ENCODE measurements at places on chromosomes 6 and 20.

DNA sequence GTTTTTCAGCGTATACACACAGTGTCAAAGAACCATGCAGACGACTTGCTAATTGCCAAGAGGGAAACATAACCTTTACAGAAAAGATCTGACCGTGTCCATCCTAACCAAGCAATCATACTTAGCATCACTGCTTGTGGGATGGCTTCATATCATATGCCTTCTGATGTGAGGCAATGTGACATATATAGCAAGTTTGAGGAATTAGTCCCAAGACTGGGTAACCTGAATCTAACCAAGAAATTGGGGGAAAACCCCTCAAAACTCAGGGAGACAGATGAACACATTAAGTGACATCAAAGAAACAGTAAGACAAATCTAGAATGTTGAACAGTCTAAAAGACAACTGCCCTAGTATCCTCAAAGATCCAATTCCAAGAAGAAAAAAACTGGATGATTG, 18.4 kb downstream of the GNL1 start:
- no peak for DNase-seq

DNA sequence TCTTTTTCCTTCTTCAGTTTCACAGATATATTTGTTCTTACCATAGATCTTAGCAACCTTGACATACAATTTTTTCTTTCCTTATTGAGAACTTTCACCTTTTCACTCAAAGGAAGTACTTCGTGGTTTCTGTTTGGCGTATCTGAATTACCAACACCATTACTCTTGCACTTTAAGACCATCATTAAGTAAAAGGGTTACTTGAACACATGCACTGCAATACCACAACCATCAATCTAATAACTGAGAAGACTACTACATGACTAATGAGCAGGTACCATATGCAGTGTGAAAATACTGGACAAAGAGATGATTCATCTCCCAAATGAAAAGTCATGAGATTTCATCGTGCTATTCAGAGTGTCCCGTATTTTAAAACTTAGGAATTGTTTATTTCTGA, 21.7 kb upstream of the SENP6 start:
- DNase-seq, result no peak

- DNase-seq, result no peak
Observed at GRCh38 chr6:4664117-4664626, 112.0 kb upstream of the CDYL start.

- no peak for DNase-seq
Observed at GRCh38 chr6:72941751-72942150, 283.5 kb downstream of the KHDC1L start.

DNA sequence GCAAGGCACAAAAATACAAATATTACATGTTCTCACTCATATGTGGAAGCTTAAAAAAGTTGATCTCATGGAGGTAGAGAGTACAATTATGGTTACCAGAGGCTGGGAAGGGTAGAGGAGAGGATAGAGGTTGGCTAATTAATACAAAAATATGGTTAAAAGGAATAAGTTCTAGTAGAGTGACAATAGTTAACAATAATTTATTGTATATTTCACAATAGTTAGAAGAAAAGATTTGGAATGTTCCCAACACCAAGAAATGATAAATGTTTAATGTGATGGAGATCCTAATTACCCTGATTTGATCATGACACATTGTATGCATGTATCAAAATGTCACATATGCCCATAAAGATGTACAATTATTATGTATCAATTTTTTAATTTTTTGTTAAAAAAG, 1.8 kb downstream of the ALDH8A1 start:
- DNase-seq, result no peak

DNA sequence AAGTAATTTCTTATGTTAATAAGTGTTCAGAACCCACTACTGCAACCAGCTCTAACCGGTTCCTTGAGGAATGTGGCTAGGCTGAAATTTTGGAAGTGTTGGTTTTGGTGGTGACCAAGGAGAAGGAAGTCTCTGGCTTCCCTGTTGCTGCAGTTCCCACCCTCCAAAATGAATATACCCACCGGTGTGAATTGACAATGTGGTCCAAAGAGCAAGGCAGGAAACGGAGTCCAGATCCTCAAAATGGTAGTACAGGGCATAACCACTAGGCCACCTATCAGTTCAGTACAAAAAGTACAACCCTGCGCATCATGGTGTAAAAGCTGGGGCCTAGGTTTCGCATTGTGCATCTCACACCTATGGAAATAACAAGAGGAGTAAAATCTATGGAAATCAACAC, 2.8 kb downstream of the ADNP start:
- DNase-seq, result no peak

GRCh38 chr20:59784365-59784764, 149.1 kb downstream of the SYCP2 start:
- no peak for DNase-seq

GRCh38 chr6:157555455-157556143, 174.6 kb downstream of the ZDHHC14 start:
- DNase-seq, result no peak

- DNase-seq, result no peak
Observed at GRCh38 chr6:46128476-46128875, 1.3 kb upstream of the ENPP4 start.

- no peak for DNase-seq
Observed at GRCh38 chr6:161908872-161909271, 635.0 kb upstream of the AGPAT4 start.

- no peak for DNase-seq
Observed at GRCh38 chr20:62952968-62953838, 694 bp downstream of the SLC17A9 start.

GRCh38 chr20:53814060-53814459, 220.4 kb upstream of the ZNF217 start:
- no peak for DNase-seq

- DNase-seq, result no peak
Observed at GRCh38 chr20:36093025-36093803, 61.3 kb upstream of the EPB41L1 start.

DNA sequence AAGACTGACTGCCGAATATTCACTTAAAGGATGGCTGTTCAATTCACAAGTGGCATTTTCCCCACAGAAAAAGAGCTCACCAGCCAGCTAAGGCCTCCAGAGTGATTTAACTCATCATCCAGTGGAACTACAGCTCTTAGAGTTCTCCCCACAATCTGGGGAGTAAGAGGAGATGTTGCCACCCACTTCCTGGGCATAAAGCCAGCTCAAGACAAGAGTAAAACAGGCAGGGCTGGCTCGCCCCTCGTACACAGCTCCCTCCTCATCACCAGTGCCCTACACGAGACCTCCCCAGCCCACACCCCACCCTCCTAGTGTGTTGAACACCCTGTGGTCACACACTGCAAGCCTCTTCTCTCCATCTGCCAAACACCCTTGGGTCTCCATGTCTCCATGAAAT, 47.2 kb upstream of the IPCEF1 start:
- no peak for DNase-seq

DNA sequence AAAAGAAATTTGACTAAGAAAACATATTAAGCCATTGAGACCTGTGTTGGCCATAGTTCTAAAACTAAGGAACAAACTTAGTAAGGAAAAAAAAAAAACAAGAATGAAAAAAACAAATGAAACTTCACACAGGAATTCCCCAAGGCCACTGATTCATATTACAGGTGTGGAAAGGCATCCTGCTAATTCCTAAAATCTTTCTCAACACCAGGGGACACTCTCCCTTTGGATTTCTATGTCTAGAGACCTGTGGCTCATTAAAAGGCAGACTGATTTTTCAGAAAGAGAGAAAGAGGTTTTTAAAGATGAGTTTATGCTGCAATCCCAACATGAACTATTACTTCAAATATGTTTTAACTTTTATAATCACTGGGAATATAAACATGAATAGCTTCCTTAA, at the start of gene OR12D1:
TSS of gene OR12D1 (plus strand) at position 341 of the 400 bp plus-strand sequence.
- DNase-seq, result no peak

- DNase-seq, result no peak
Observed at GRCh38 chr6:144189351-144189750, 39.0 kb downstream of the STX11 start.

DNA sequence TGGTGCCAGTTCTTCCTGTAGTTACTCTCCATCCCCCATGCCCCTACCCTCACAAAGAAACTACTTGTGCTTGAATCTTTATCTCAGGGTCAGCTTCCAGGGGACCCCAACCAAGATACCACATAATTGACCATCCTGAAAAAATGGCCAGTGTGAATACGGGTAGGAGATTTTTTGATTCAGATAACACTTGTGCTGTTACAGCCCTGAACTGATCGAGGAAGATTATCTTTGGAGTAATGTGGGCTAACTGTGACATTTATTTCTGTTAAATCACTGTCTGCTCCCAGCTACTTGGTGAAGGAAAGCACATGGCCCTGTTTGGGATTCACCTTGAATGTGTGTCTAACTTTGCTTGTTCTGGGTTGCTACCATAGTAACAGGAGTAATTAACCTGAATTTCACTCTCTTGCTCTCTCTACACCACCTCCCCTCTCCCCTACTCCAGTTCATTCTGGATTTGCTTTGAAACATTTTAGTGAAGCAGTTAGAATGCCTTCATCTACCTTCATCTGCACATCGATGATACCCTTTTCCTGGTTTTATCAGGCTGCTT, 219.6 kb upstream of the CHD6 start:
- DNase-seq, result no peak

- no peak for DNase-seq
Observed at GRCh38 chr6:160871320-160871719, 120.2 kb upstream of the MAP3K4 start.

GRCh38 chr6:169799474-169799926, 48.1 kb downstream of the ERMARD start:
- DNase-seq, result no peak

- no peak for DNase-seq
Observed at GRCh38 chr6:127352524-127352923, 9.1 kb upstream of the ECHDC1 start.

- no peak for DNase-seq
Observed at GRCh38 chr6:119323478-119323877, 26.1 kb downstream of the MAN1A1 start.

DNA sequence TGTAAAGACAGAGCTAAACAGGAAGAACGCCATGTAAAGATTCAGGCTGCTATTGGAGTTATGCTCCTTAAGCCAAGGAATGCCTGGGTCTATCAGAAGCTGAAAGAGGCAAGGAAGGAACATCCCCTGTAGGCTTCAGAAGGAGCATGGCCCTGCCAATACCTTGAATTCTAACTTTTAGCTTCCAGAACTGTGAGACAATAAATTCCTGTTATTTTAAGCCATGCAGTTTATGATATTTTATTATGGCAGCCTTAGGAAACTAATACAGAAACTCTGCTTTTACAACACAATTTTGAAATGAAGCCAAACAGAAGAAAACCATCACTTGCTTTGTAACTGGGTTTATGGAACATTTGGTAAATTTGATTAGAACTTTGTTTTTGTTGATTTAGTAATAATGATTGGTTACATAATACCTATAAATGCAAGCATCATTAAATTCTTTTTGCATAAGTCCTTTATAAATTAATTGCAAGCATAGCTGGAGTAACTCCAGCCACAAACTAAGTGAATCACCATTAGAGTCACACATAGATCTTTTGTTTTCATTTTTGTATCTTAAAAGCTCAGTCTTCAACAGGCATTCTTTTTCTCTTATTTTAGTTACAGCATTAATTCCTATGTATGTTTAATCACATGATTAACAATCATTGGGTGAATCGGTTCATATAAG, 33.5 kb upstream of the TSPYL1 start:
- no peak for DNase-seq

GRCh38 chr6:40674170-40674569, 87.0 kb upstream of the LRFN2 start:
- DNase-seq, result no peak

- no peak for DNase-seq
Observed at GRCh38 chr6:154233383-154233782, 123.2 kb downstream of the IPCEF1 start.
